ENCODE measurements at places on chromosomes 6 and 20. TPM values are rescaled to one million over a fixed set of nuclear protein-coding genes. Genes with fewer than 3 reads are reported as not detected.
A peak's percentile ranks its signal among the peaks of the same experiment; 100 is the strongest.

DNA sequence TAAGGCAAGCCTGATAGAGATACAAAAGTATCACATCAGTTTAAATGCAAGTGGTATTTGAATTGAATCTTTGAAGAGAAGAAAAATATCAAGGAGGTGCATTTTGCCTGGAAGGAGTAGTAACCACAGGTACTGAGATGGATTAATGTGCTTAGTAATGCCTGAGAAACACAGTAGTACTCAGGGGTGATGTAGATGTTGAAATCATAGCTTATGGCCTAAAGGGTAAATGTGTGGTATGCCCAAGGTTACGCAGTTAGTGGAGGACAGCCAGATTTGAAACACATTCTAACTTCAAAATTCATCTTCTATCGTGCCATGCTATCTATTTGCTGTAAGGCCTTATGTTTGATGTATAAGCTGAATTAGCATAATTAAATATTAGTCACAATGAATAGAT lies 55.9 kb downstream of the STXBP5 start:
- DNase-seq, result no peak

- peak; percentile 33 for DNase-seq
Observed at GRCh38 chr20:38152621-38153221, 12.3 kb downstream of the TGM2 start.

DNA sequence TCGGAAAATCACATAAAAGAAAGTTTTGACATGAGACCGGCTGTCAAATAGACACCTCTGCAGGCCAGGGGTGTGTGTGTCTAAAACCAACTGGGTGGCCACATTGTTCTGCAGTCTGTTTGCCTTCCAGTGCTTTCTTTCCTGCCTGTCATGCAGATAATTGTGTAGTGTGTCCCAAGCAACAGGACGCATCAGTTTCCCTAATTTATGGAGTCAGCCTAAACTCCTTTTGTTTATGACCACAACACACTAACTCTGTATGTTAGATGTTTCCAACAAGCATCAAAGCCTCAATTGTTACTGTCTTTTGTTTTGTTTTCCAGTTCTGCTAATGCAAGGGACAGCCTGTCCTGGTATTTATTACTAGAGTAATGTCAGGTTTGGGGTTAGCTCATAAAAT lies 205.7 kb downstream of the ATXN1 start:
- no peak for DNase-seq

DNA sequence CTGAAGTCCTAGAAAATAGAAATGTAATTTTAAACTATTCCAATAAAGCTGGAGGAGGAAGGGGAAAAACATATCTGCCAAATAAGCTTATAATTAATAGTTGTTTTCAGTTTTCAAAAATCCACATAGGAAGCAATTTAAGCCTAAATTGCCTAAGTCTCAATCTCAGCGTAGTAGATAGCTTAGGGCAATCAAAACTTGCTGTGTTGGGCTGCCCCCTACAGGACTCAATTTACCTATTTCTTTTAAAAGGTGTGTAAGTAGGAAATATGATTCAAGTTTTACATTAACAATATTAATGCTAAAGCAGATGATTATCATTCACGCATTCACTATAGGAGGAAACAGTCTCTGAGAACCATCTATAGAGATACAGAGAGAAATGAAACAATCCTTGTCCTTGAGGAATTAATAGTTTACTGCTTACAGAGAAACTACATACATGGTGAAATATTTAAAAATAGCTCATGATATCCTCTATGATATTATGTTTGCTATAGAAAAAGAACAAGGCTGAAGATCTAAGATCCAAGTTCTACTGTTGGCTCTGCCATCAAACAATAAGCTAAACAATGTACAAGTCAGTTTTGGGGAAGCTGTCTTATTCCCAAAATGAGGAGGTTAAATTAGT lies 102.1 kb downstream of the ATG5 start:
- DNase-seq, result peak; percentile 89

The MCHR2 gene
- not detected for total RNA-seq

GRCh38 chr6:7939864-7940228 lies 29.3 kb upstream of the TXNDC5 start:
- DNase-seq, result no peak

The OVOL2 gene
- total RNA-seq, result not detected

DNA sequence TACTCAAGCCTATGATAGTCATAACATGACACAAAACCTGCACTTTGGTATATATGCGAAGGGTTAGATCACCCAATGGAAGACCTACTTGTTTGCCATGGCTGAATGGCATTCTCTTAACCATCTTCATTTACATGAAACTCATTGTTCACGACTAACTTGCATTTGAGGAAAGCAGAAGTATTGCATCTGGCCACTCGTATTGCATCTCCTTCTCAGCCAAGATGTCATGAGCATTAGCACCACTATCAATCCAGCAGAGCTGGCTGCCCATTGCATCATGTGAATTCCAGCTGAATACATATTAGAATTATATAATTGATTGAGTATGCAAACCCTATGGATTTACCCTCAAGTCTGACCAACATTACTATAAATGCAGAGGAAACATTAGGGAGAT lies 390.2 kb downstream of the LAMA2 start:
- no peak for DNase-seq

DNA sequence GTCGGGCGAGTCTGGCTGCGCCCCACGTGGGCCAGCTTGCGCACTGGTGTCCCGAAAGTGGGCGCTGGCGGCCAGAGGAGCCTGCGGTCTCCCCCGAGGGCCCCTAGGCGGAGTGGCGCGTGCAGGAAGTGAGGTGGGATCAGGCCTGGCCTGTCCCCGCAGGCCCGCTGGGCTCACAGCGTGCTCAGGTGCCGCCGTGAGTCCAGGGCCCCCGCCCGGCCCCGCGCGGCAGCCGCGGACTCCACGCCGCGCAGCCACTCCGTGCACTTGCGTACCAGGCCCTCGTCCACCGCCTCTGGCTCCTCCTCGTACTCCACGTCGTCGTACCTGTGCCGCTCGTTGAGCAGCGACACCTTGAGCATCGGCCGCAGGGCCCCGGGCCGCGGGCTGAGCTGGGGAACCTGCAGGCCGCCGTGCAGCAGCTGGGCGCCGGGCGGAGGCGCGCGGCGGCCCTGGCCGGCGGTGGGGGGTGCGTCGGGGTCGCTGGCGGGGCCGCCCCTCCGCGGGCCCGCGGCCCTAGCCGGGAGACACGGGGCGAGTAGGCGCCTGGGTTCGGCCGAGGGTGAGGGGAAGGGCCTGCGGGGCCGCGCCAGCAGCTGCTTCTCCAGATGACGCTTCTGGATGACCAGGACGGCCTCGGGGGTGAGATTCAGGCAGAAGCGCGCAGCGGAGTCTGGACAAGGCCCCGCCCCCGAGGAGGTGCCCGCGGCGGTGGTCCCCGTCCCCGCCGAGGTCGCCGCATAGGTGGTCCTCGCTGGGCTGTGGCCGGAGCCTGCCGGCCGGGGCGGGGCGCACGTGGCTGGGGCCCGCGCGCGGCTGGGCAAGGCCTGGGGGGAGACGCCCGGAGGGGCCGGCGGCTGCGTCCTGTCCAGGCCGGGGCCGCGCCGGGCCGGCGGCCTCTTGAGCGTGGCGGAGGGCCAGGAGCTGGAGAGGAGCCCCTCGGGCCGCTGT lies 835 bp downstream of the PRR18 start:
- DNase-seq, result peak; percentile 21

DNA sequence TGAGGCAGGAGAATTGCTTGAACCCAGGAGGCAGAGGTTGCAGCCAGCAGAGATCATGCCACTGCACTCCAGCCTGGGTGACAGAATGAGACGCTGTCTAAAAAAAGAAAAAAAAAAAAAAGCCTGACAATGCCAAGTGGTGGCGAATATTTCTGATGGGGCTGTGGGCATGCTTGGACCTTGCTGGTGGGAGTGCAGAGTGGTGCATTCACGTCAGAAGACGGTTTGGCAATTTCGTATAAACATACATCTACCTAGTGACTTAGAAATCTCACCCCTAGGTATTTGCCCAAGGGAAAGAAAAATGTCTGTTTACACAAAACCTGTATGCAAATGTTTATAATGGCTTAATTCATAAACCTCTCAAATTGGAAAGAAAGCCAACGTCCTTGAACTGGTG lies 33.6 kb downstream of the CTCFL start:
- DNase-seq, result no peak

The LY6G6C gene
- total RNA-seq, result not detected

GRCh38 chr6:33914645-33915044 lies 110.8 kb upstream of the MLN start:
- DNase-seq, result peak; percentile 71

- DNase-seq, result no peak
Observed at GRCh38 chr6:38352636-38353035, 287.1 kb downstream of the BTBD9 start.

DNA sequence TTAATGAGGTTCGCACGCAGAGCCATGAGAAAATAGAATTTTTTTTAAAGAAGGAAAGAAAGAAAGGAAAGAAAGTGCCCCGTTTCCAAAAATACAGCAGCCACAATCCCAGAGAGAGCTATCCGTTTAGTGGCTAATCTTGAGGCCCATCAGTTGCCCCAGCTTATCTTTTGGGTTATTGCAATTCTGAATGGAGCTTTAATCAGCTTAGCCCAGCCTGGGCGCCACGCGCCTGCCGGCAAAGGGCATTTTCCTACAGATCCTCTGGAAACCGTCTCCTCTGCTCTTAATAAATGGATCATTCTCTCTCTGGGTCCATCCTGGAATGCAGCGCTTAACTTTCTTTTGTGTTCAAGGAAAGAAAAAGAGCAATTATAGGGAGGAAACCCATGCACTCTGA lies 413.3 kb downstream of the MAFB start:
- no peak for DNase-seq

DNA sequence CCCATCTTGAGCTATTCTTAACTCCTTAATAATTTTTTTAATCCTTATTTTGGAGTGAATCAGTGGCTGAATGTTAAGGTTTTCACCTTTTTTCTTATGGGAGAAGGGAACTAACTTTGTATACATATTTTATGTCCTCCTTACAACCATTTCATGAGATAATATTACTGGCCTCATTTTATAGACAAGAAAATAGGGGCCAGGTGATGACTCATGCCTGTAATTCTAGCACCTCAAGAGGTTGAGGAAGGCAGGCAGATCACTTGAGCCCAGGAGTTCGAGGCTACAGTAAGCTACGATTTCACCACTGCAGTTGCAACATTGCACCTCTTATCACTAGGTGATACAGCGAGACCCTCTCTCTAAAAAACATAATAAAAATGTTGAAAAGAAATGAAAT lies 128.7 kb downstream of the TMEM242 start:
- DNase-seq, result no peak

- no peak for DNase-seq
Observed at GRCh38 chr20:62601172-62601571, 41.1 kb upstream of the SLCO4A1 start.

- peak; percentile 61 for DNase-seq
Observed at GRCh38 chr20:64035066-64035932, 683 bp upstream of the C20orf204 start.

DNA sequence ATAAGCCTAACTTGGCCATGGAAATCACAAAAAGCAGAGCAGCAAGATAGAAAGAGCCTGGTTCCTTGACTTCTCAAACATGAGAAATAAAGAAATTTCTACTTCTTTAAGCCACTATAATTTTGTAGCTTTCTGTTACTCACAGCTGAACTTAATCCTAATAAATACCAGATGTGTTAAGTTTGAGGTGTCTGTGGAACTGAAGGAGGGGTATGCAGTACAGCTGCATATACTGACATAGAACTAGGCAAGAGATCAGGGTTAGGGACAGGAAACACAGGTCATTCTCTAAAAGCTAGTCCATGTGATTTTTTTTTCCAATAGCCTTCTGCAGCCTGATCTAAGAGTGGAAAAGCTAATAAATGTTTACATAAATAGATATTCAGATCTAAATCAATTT lies 123.9 kb downstream of the COL12A1 start:
- no peak for DNase-seq

GRCh38 chr20:18663932-18664331 lies 76.1 kb downstream of the DTD1 start:
- DNase-seq, result no peak

The KIAA1755 gene
- not detected for total RNA-seq

DNA sequence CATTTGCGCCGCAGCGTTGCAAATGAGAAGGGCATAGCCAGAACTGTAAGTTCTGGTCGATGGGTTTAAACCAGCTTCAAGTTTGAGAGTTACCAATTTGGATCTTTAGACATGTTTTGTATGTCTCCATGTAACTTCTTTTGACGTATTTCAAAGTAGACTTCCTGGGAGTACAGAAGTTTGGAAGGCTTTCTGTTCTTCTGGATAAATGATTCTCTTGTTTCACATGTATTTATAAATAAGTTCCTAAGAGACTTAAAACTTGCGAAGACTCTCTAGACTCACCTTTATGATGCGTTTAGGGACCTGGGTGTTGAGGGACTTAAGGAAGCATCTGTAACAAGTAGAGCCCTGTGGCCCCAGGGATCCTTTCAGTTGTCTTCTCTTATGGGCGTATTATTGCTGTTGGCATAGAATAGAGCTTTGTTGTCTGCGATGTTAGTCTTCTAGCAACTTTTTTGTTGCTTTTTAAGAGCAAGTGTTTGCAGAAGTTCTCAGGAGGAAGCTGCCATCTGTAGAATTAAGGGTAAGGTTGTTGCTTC lies 1.3 kb downstream of the CDYL start:
- DNase-seq, result peak; percentile 13

The TFAP2D gene
- total RNA-seq, result not detected

DNA sequence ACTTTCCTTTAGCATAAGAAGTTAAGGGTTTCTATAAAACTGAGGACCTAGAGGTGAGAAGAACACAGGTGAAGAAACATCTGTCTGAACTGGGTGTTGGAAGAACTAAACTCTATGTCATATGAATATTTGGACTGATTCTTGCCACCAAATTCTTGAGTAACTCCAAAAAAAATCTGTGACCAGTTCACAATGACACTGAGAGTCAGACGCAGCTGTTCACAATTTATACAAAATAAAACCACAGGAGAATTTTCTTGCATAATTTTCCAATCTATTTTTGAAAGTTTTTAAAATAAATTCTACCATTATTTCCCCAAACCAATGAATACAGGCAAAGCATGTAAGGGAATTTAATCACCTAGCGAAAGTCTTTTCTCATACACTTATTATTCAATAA lies 148.1 kb upstream of the TCF21 start:
- no peak for DNase-seq

DNA sequence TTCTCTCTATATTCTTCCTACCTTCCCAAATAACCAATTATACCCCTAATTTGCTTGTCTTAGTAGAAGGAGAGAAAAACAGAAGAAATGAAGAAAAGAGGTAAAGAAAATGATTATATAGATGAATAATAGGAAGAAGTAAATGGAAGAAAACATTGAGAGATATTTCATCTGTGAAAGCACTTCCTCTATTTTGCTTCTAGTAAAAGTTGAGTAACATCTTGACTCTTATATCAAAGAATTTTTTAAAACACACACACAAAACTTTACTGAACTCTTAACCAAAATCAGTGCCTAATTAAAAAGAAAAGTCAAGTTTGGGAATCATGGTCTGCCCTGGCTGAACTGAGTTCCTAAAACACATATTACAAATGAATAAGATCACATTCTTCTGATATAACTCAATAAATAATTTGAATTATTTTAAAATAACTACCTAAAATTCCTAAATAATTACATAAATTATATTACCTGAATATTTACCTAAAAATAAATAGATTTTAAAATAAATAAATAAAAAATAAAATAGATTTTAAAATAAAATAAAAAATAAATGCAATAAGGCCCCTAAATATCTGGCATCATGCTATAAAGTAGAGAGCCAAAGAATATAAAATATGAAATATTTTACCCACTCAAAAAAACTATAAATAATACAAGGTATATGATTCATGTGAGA lies 8.8 kb downstream of the SLC17A2 start:
- DNase-seq, result no peak
